Stimulated activated CD4-positive, alpha-beta T cell treated with anti-CD3 and anti-CD28 coated beads, TNF-alpha, amount 100 ng/mL, for 1 hour (primary cell): ENCODE measurements at places on chromosomes 7 and 10.

DNA sequence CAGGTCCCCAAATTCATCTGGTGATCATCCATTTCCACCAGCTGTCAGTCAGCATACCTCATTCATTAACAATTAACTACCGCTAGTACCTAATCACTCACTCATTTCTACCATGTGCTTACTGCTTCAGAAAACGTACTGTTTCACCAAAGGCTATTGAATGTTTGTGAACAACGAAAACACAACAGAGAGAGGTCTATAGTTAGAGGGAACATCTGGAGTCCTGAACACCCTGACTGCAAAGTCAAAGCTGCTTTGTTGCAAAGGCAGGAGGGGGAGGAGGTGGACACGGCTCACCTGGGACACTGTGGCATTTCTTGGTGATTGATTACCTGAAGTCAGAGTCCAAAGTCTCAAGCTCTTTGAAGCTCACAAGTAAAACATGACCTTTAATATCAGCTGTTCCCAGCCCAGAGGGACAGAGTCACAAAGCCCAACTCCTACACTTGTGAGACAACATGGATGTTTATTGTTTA lies 342.3 kb upstream of the ADARB2 start:
- no peak for DNase-seq

GRCh38 chr7:6576024-6576866 lies 1.0 kb upstream of the ZDHHC4 start:
- DNase-seq = no peak

DNA sequence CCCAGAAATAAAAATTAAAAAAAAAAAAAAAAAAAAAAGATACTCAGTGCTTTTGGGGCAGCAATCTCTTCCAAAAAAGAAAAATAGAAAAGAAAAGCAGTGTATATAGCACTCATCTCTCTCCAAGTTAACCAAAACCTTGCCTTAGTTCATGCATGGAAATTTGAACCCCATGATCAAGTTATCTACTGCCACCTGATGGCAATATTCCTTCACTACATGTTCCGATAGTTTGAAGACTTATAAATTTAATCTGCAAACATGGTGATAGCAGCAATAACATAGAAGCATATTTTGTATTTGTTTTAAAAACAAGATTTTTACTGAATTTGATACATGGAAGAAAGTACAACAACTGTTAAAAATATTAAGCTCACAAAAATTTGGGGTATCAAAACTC lies 48.6 kb upstream of the SLIT1 start:
- no peak for DNase-seq

DNA sequence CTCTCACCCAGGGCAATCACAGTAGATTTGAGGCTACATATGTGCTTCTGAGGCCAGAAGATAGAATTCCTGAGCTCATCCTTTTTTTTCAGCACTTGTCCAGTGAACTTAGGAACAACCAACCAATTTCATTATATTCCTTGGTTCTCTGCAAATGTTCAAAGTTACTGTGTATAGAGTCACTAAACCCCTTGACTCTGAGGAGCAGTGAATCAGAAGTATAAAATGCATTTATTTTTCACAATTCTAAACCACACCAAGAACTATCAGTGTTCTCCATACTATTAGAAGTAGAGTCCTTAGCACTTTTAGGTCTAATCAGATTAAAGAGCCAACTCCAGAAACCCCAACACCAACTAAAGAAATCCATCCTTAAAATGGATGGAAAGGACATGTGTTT lies 19.6 kb upstream of the PAPSS2 start:
- no peak for DNase-seq

DNA sequence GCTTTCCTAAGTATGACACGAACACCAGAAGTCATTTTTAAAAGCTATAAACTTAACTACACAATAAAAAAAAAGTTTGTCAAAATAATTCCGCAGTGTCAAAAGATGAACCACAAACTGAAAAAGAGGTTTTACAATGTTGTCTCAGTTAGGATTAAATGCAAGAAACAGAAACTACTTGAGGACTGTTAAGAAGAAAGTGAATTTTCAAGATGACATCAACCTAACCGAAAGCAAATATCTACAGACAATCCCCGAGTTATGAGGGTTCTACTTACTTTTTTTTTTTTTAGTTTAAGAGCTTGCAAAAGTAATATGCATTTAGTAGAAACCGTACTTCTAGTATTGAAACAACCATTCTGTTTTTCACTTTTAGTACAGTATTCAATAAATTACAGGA lies 62.3 kb downstream of the TFPI2 start:
- DNase-seq = no peak

GRCh38 chr7:111408724-111409123 lies 153.6 kb downstream of the IMMP2L start:
- no peak for DNase-seq

DNA sequence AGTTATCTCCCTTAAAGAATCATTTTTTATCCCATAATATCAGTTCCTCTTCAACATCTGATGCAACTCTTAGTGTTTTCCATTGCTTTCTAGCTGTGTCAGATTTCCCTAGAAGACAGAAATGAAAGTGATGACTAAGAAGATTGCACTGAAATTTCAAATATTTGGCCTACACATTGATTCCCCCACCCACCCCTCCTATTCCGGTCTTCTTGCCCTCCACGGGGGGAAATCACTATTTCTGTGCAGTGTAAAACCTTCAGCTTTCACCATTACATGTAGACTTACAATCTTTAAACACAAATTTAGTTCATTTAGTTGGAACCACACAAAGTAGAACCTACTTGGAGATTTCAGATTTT lies 63.7 kb upstream of the IL6 start:
- DNase-seq = no peak

GRCh38 chr10:77970869-77971803 lies 44.6 kb upstream of the DLG5 start:
- DNase-seq = no peak

DNA sequence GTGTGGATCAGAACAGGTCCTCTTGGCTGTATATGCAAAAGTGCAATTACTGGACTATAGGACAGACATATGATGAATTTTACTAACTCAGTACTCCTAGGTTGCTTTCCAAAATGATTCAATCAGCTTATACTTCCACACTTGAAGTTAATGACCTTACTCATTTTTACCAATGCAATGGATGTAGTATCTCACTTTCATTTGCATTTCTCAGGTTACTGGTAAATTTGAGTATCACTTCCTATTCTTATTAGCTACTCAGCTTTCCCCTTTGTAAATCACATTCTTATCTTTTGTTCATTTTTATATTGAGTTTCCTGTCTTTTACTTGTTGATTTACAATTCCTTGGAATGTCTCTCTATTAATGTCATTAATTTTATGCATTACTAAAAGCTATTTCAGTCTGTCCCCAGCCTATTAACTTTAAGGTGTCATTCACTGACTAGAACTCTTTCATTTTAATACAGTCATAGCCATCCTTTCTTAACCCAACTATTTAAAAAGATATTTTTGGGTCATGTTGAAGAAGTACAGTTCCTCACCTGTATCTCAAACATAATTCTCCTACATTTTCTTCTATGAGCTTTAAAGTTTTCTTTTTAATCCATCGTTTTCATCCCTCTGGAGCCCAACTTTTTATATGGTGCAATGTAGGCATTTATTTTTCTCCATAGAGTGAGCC lies 88.6 kb downstream of the VIM start:
- DNase-seq = no peak

DNA sequence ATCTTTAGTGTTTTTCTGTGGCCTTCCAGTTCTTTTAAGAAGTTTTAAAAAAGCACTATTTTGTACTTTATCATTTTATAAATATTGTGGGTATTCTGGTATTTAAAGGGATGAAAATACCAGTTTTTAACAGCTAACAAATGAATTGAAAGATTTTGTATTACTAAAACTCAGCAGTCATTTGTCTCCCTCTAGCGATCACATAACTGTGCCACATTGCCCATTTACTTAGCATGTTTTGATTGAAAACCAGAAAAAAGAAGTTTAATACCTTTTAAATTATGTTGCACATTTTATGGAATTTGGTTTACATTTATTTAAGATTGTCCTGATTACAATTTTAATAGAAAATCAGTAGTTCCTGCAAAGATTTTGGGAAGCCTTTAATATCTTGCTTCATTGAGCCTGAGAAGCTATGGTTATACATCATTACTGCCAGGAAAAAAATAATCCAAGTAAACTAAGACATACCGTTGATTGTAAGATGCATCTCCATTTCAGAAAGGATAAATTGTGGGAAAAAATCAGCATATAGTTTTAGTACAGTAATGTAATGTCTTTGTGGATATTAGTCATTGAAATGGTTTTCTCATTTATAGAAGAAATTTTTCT lies 34.9 kb downstream of the TAX1BP1 start:
- no peak for DNase-seq

DNA sequence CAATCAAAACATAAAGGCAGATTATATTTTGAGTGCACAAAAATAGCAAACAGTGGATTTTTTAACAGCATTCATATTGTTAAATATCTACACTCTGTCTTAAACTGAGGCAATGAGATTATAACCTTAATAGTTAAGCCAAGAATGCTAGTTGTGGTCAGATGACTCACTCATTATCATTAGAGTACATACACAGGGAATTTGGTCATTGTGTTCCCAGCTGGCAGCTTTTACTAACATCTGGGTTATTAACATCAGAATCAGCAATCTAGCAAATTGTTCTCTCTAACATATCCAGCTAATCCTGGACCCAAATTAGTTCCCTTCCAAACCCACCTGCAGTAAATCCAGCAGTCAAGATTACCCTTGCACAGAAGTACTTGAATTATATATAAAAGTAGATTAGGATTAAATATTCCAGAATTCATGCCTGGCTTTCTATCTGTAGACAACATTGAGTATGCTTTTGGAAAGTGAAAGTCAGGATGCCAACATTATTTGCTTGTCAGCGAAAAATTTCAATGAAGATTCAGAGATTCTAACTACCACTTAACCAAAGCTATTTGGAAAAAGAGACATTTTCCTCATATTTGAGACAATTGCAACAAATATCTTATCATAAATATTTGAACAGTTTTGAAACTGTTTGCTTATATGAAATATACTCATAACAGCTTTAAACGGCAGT lies 1035.6 kb upstream of the PHF14 start:
- DNase-seq = no peak

- DNase-seq = no peak
Observed at GRCh38 chr10:48446785-48447184, 140.3 kb downstream of the MAPK8 start.

- DNase-seq = no peak
Observed at GRCh38 chr10:49375611-49376010, 20.3 kb downstream of the DRGX start.

- DNase-seq = no peak
Observed at GRCh38 chr10:114437473-114438292, 33.4 kb upstream of the AFAP1L2 start.

GRCh38 chr10:125174360-125174759 lies 14.0 kb upstream of the CTBP2 start:
- DNase-seq = no peak

DNA sequence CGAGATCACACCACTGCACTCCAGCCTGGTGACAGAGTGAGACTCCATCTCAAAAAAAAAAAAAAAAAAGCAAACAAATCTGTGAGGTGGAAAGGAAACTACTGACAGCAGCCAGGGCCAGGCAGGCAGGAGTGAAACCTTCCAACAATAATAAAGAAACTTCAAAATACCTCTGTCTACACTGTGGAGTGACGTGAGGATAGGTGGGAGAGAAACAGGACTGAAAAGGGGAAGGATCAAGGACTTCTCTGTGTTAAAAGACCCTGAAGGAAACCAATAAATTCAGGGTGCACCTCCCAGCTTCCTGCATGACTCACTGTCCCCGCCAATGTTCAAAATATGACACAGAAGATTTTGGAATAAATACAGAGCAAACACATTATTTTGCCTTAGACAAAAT lies 82.9 kb downstream of the KIAA1549 start:
- no peak for DNase-seq

- no peak for DNase-seq
Observed at GRCh38 chr10:95601116-95601719, 40.0 kb upstream of the SORBS1 start.

GRCh38 chr10:91032611-91033206 lies 111.8 kb upstream of the ANKRD1 start:
- no peak for DNase-seq

GRCh38 chr10:121449482-121449924 lies 148.7 kb downstream of the FGFR2 start:
- no peak for DNase-seq
